Activated CD8-positive, alpha-beta memory T cell treated with anti-CD3 and anti-CD28 coated beads for 4 hours (primary cell): ENCODE measurements at places on chromosomes 3 and 15.

DNA sequence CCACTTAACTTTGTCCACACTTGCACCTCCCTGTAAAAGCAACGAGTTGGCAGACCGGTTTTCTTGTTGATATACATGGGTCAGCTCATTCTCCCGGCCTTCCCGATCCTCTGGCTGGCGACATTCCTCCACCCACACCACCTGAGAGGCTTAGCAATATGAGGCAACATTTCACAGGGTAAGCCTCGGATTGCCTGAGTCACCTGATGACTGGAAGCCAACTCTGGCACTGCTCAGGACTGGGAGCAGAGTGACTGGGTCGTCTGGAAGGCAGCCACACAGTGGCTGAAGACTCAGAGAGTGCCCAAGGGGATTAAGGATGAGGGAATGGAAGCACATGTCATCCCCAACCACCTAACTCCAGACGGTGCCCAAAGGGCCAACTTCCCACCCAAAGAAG is 9.8 kb downstream of the HOMER2 start:
- DNase-seq, result no peak

DNA sequence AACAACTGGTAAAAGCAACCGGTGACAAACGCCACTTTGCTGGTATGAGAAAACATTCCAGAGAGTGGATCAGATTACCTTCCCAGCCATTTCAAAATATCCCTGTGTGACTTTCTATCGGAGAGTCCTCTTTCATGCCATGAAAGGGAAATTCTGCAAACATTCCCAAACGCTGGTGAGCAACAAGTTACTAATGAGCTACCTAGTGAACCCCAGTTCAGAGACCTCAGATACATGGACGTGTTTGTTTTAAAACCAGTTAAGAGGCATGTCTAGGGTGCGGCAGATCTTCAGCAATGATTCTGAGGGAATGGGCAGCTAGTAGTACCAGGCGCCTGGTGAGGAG is 418.2 kb upstream of the NR2F2 start:
- no peak for DNase-seq

- DNase-seq, result no peak
These were observed 84.6 kb downstream of the DGKG start for GRCh38 chr3:186277268-186277909.

DNA sequence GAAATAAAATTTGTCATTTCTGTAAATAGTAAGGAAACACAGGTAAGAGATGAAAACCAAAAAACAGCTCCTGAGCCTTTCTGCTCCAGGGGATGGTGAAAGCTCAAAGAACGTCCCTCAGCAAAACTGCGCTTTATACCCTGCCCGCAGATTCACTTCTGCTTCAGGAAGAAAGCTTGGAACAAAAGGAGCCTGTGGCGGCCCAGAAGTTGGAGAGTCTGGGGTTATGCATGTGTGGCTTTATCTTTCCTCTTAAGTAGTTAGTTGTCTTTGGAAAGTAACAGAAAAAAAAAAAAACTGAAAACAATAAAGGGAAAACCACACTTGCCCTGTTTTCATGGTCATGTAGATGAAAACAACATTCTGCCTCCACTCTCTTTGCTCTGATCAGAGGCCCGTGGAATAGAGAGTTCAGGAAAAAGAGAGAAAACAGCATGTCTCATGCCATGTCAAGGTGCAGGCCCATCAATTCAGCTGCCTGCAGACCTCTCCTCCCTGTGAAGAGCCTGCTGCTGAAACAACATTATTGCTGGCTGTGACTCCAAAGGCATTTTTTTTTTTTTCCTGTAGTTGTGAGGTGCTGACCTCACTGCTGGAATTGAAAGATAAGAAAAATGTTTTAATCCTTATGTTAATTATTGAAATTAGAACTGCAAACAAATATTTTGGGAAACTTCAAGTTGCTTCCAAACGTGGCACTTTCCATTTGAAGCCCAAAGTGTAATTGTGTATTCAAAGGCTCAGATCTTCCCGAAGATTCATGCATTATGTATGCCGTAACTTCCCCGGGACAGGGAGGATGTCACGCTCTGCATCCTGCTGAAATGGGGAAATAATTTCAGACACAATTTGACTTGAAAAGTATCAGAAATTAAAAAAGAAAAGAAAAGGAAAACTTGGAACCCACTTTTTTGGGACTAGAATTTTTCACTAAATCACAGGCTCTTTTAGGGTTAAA is 108.4 kb upstream of the ZNF385D start:
- DNase-seq, result no peak

- no peak for DNase-seq
These were observed 332.7 kb upstream of the THBS1 start for GRCh38 chr15:39248204-39248603.
